ENCODE measurements at places on chromosomes 3 and 15.

GRCh38 chr3:192409201-192409837, 318.0 kb downstream of the FGF12 start:
- DNase-seq = no peak

- no peak for DNase-seq
Measured at GRCh38 chr3:161171639-161172552, 49.2 kb upstream of the NMD3 start.

- DNase-seq = no peak
Measured at GRCh38 chr3:170640737-170641171, 54.9 kb upstream of the SLC7A14 start.

DNA sequence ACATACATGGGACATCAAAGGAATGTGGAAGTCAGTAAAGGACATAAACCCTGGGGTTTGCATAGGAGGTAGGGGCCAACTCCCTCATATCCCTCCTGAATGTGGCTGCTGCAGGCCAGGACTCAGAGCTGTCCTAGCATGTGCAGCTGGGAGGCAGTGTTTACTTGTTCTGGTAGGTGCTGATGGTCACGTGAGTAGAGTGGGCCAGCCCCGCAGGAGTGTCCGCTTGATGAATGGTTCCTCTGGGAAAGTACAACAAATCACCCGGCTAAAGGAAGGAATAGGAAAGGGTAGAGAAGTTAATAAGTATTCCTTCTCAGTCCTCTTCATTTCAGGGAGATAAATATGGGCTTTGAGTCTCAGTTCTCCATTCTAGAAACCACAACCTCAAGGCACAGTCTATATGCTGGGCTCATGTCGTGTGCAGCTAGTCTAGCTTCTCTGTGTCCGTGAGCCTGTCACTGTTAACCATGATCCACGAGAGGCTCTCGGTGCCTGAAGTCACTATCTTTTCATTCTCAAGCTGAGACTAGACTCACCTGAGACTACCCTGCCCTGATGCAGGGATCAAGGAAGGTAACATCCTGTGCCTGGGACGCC, 17.9 kb downstream of the RIOX2 start:
- DNase-seq = no peak

GRCh38 chr3:144350125-144350524, 378.5 kb downstream of the DIPK2A start:
- no peak for DNase-seq

DNA sequence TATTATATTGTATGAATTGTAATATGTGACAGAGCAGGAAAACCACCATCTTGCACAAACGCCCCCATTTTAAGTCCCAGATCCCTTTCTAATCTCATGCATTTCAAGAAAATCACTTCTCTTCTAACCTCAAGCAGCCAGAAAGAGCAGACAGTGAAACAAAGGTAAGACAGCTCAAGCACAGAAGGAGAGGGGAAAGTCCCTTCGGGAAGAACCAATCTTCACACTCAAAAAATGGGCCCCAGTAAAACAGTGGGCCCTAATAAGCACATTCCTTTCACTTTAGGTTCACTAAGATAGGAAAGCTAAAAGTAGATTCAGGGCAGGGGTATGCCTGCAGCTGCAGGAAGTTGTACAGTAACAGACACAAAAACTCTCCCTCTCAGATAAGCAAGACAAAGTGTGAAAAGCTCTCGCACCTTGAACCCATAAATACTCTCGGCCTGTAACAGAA, 1268.7 kb downstream of the SI start:
- DNase-seq = no peak

- DNase-seq = no peak
Measured at GRCh38 chr15:69317392-69317841, 18.7 kb downstream of the PAQR5 start.

DNA sequence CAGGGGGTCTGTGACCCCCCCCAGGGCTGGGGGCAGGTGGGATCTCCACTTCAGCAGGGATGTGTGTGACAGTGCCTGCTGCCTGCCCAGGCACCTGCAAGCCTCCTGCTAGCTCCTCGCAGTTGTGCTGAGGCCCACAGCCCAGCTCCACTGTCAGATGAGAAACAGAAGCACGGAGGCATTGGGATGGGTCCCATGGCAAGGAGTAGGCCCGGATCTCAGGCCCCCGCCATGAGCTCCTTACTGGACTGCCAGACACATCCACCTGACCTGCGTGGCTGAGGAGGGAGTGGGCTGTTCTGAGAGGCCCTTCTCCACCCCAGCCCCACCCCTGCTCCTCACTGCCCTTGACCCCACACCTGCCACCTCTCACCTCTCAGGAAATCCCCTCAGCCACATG, 18.2 kb upstream of the SKOR1 start:
- no peak for DNase-seq

DNA sequence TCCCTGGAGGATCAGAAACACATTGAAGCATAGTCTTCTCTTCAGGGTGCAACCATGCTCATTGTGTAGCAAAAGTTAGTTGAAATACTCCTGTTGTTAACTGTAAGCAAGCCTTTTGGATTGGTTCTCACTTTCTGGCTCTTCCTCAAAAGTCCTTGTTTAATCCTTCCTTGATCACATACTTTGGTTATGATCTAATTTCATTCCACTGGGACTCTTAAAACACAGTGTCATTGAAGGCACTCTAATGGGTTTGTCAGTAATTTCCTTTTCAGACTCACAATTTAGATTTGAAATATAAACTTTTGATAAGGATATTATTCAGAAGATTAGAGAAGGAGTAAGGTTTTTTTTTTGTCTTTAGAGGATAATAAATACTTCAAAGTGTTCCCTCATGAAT, 451.7 kb upstream of the SGO1 start:
- DNase-seq = no peak

GRCh38 chr15:95032156-95032555, 800.8 kb downstream of the MCTP2 start:
- no peak for DNase-seq

DNA sequence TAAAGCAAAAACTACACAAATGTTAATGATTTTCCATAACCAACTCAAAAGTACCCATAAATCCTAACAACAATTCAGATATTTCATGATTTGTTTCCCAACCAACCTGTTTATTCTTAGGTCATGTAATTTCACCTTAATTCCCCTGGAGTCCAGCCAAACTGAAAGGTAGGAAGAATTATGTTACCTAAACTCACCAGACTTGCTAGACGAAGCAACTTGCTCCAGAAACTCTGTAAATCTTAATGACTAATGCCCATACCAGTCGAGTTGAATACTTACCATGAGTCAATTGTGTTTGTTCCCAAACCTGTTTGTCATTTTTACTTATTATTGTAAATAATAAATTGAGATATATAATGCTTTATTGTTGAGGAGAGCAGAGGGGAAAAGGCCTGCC, 1030.0 kb downstream of the TBL1XR1 start:
- DNase-seq = no peak

DNA sequence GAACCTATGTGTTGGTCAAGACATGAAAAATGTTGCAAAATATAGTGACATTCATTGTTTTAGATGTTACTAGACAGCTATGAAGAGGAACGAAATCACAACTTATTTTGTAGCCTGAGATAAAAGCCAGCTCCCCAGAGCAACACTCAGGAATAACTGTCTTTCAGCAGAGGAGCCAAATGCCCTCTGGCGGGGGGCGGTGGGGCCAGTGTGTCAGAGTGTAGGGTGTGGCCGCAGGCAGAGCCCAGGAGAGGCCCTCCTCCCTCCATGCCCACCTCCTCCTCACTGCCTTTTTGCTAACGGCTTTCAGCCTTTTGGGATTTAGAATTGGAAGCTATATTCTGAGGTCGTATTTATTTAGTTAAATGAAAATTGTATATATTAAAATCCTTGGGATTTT, 16.9 kb downstream of the APOD start:
- DNase-seq = no peak

DNA sequence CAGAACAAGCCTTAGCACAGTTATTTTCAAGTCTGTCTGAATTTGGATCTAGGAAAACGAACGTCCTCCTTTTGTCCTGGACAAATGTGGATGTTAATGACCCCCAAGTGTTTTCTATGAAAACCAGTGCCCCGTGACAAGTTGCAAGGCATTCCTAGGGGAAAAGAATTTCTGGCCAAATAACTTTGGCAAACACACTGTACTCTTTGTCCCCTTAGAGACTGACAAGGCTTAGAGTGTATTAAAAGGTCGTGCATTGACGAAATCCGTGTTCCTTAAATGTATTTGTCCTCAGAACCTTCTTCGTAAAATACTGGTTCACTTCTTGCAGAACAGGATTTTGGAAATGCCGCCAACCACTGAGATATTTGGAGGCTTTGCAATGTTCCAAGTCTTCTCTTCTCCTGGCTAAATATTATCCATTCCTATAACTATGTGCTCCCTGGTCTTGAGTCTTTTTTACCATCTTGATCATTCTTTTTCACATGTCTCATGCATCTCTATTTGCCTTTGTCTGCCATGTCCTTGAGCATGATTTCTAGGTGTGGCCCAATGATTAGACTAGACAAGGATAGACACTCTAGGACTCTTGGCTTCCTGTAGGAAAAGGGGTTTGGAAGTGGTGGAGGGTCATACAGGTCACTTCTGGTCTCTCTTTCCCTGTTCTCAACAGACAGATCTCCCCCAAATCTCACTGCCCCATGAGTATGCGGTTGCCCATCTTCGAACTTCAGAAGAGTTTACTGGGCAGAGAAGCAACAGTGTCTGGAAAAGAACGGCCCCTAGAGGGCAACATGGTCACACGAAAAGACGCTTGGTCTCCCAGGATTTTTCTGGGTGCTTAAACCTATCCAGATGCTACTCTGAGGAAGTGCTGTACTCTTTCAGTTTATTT, 117.5 kb downstream of the EDEM1 start:
- peak; percentile 46 for DNase-seq

GRCh38 chr3:110687138-110687537, 384.5 kb upstream of the NECTIN3 start:
- DNase-seq = no peak

Measured in left lobe of liver (tissue), 2 donors.